ENCODE measurements at places on chromosomes 4 and X. TPM values are rescaled to one million over a fixed set of nuclear protein-coding genes. Genes with fewer than 3 reads are reported as not detected.

DNA sequence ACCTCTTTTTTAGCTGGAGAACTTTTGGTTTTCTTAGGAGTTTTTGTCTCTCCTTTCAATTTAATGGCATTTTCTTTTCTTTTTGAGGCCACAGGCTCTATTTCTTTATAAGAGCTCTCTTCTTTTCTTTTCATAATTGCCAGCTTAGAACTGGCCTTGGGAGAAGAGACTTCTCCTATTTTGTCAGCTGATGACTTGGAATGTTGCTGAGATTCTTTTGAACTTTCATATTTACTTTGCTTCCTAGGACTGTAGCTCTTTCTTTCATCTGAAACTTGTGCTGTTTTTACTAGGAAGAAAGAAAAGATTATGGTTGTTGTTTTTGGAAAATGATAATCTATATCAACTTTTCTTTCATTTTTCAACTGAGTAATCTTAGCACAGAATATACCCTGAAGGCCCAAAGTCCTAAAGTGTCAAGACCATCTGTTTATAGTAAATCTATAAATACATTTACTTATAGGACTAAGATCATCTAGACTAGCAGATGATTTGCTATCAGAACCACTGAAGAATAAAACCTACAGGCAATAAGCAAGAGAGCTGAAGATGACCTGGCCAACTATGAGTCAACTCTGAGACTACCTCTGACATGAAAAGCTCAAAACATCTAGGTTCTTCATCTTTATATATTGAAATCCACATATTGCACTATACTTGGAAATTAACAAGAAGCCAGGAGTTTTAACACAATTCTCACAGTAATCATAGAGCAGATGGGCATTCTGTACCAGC lies 45.6 kb downstream of the RFC1 start:
- DNase-seq = no peak

GRCh38 chrX:115017455-115017854 lies at the start of gene IL13RA2:
Gene IL13RA2, minus strand, starts transcription at chrX:115017616. Its CDS starts 347 bp downstream, at chrX:115017269.
- no peak for DNase-seq

DNA sequence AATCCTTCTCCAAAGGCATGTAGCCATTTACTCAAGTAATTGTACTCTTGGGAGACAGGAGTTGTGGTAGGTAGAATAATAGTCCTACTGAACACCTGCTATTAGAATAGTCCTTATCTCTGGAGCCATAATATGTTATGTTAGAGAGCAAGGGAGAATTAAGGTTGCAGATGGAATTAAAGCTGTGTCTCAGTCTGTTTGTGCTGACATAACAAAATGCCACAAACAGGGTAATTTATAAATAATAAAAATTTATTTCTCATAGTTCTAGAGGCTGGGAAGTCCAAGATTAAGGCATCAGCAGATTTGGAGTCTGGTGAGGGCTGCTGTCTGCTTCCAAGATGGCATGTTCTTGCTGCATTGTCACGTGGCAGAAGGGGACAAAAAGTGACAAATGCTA lies 24.2 kb upstream of the FRAS1 start:
- DNase-seq = no peak

GRCh38 chrX:80420147-80420546 lies at the start of gene TENT5D:
Gene TENT5D, plus strand, starts transcription at chrX:80420447. Its CDS starts 22,093 bp downstream, at chrX:80442540.
- no peak for DNase-seq

DNA sequence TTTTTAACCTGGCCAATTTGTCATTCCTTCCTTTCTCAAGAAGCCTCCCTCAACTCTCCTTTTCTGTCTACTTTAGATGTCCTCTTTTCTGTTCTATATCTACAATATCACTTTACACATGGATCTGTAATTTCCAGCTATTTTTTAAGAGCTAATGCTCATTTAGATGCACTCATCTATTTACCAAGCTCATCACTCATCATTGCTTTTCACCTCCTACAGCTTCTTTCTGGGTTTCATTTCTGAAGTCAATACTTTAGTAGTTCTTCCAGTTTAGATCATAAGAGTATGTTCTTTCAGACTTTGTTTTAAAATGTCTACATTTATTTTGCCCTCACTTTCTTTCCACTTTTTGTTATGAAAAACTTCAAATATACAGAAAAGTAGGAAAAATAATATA lies 466.9 kb downstream of the MID1IP1 start:
- DNase-seq = no peak

DNA sequence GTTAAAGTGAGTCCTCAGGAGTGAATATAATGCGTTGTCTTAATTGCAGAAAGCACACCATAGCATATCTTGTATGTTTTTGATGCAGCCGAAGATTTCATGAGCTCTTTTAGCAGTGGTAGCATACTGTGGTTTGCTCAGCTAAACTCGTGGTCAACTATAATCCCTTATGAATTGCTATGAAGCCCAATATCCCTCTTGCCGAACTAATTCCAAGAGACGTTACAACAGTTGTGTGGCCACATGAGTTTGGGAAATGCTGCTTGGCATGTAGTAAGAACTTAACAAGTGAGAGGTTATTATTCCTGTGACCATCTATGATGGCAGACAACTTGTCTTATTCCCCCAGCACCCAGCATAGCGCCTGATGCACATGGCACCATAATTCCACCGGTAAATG lies 30.7 kb downstream of the SYAP1 start:
- DNase-seq = no peak

DNA sequence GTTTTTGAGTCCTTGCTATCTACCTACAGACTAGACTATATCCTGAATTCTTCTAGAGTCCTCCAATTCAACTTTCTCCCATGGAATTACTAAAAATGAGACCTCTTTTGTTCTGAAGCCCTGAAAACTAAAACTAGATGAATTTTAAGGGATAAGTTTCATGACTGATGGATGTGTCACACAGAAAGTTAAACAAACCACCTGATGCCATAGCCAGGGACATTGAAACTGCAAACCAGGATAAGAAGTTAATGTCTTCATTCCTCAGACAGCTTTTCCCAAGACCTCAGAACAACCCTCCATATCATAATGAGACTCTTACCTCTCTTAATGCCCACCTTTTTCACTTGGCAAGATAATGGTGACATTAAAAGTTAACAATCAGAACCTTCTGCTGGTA lies 81.5 kb upstream of the PTPN13 start:
- no peak for DNase-seq

- no peak for DNase-seq
Observed at GRCh38 chr4:65552057-65552456, 118.2 kb downstream of the EPHA5 start.

DNA sequence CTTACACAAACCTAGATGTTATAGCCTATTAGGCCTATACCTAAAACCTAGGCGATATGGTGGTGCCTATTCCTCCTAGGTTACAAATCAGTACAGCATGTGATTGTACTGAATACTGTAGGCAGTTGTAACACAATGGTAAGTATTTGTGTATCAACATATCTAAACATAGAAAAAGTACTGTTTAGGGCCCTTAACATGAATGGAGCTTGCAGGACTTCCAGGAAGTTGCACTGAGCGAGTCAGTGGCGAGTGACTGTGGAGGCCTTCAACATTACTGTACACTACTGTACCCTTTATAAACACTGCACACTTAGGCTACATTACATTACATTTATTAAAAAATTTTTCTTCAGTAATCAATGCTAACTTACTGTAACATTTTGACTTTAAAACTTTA lies 37.8 kb downstream of the WWC2 start:
- DNase-seq = no peak

PDE6B gene
- total RNA-seq = 13.3 TPM

SYTL5 gene
- total RNA-seq = not detected
